ENCODE measurements at places on chromosomes 3 and 15.

DNA sequence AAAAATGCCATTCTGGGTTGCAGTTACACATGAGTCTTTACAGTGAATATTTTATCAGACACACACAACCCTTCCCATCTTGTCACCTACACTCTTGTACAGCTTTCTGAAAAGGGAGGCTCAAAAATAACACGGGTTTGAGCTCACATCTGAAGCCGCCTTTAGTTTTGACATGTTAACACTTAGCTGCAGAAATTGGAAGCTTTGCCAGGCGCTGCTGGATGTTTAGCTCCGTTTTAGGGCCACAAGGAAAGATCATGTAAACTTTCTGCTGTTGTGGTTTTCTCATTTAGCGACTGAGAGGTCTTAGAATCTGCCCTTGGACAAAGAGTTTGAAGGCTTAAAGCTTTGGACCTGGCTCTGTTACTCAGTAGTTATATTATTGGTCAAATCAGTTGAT is 120.1 kb downstream of the OXNAD1 start:
- DNase-seq, result no peak

DNA sequence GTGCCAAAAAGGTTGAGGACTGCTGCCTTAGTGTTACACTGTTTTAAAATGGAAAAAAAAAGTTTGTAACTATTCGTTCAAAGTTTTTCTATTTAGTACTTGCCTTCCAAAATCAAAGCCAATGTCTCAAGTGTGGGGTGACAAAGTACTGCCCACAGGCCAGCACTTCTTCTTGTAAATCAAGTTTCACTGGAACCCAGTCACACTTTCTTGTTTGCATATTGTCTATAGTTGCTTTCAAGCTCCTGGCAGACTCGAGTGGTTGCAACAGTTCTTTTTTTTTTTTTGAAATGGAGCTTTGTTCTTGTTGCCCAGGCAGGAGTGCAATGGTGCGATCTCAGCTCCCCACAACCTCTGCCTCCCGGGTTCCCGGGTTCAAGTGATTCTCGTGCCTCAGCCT is 75.3 kb upstream of the RPL35A start:
- DNase-seq, result no peak

DNA sequence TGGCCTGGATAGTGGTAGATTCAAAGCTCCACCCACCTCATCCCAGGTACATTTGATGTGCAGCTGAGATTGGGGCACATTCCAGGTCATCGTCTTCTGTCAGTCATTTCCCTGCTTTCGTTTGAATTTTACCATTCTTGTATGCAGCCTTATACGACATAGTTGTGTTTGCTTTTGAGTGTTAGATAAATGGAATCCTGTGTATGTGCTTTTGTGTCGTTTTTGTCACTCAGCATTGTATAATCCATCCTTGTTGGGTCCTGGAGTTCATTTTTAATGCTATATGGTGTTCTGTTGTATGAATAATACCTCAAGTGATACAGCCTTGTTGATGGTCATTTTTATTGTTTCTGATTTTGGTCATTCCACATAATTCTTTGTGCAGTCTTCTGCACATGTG is 7.3 kb downstream of the RCCD1 start:
- no peak for DNase-seq

GRCh38 chr15:55284426-55284825 is 5.2 kb downstream of the RAB27A start:
- no peak for DNase-seq

DNA sequence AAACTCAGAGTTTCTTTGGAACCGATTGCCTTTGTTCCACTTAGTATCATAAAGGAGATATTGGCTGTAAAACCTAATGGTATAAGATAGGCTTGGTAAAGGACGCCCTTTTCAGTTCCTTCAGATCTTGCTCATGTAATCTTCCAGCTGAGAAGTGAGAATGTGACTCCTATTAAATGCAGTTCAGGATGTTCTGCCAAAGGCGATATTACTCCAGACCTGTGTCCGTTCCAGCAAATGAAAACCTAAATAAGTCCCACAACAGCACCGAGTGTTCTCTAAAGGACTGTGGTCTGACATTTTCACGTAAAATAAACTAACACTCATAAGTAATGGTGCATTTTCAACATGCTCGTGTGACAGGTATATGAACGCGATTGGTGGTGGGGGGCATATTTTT is 276.2 kb downstream of the FEZF2 start:
- DNase-seq, result no peak

GRCh38 chr3:139935016-139935865 is at the start of gene CLSTN2:
Gene CLSTN2, plus strand, starts transcription at chr3:139935185.
- peak; percentile 61 for DNase-seq

- DNase-seq, result no peak
These were observed 124.6 kb upstream of the KCNAB1 start for GRCh38 chr3:155995525-155996370.

- no peak for DNase-seq
These were observed 72.2 kb downstream of the ATP8B4 start for GRCh38 chr15:50046867-50047266.

GRCh38 chr3:90034038-90034437 is 926.6 kb downstream of the EPHA3 start:
- no peak for DNase-seq

- no peak for DNase-seq
These were observed 814 bp upstream of the TEX264 start for GRCh38 chr3:51670053-51670822.

DNA sequence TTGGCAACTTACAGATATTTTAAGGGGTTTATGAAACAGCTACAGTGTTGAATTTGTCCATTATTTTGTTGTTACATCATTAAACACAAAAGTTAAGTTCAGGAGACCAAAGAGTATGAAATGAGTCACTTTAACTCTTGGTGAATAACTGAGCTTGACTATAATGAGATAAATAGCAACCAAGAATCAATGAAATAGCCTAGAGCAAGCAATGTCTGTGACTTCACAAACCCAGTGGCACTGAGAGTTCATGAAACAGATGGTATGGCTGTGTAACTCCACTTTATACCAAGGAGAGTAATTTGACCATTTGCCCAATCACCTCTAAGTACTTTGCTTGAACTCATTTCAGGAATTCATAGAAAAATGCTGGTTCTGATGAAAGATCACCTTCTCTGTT is 169.6 kb upstream of the GADL1 start:
- no peak for DNase-seq

GRCh38 chr3:118075873-118076272 is 958.8 kb downstream of the IGSF11 start:
- no peak for DNase-seq

Measured in T1000 (cell line).